Cardiac fibroblast (primary cell): ENCODE measurements at places on chromosomes 5 and 9.

- DNase-seq, result peak; percentile 47
Measured at GRCh38 chr9:130995086-130996011, 13.6 kb upstream of the LAMC3 start.

DNA sequence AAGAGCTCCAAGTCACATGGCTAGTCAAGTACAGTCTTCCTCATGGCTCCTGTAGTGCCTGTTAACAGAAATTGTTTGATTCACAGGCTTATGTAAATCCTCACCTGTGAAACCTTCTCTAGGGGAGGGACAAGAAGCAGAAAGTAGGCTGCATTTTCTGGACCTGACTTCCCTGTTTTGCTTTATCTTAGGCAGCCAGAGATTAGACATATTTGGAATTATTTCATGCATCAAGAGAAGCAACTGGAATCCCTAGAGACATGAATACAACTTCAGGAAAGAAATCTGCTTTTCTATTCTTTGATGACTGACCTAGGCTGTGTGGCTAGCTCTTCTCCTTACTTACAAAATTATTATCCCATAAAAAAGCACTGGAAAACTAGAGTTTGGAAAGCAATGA, 52.3 kb downstream of the CAST start:
- DNase-seq, result peak; percentile 43

DNA sequence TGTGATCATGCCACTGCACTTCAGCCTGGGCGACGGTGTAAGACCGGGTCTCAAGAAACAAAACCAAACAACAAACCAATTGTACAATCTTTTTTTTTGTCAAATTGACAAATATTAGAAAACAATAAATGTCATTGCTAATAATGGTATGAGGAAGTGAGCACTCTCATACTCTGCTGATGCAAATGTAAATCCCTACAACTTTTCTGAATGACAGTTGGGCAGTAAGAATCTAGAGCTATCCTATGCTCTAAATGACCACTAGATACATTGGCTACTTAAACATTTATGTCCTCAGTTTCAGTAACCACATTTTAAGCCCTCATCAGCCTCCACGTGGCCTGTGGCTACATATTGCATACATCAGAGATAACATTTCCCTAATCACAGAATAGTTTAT, 256.2 kb downstream of the FER start:
- DNase-seq, result no peak

GRCh38 chr5:125700380-125700861, 722.8 kb upstream of the GRAMD2B start:
- no peak for DNase-seq

- DNase-seq, result peak; percentile 55
Measured at GRCh38 chr5:54021431-54022164, 288.8 kb downstream of the ARL15 start.

DNA sequence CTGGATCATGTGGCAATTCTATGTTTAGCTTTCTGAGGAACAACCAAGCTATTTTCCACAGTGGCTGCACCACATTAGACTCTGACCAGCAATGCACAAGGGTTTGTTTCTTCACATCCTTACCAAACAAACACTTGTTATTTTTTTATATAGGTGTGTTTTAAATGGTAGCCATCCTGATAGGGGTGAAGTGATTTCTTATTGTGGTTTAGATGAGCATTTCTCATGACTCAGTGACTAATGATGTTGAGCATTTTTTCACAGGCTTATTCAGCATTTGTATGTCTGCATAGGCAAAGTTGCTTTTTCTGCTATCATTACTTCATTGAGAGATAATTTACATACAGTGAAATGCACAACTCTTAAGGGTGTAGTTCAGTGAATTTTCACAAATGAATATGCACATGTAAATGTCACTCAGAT, 36.0 kb downstream of the ANKRD33B start:
- DNase-seq, result peak; percentile 39

GRCh38 chr9:134689321-134690181, 47.9 kb downstream of the COL5A1 start:
- peak; percentile 71 for DNase-seq

- no peak for DNase-seq
Measured at GRCh38 chr9:74775396-74775795, 112.3 kb downstream of the TRPM6 start.

DNA sequence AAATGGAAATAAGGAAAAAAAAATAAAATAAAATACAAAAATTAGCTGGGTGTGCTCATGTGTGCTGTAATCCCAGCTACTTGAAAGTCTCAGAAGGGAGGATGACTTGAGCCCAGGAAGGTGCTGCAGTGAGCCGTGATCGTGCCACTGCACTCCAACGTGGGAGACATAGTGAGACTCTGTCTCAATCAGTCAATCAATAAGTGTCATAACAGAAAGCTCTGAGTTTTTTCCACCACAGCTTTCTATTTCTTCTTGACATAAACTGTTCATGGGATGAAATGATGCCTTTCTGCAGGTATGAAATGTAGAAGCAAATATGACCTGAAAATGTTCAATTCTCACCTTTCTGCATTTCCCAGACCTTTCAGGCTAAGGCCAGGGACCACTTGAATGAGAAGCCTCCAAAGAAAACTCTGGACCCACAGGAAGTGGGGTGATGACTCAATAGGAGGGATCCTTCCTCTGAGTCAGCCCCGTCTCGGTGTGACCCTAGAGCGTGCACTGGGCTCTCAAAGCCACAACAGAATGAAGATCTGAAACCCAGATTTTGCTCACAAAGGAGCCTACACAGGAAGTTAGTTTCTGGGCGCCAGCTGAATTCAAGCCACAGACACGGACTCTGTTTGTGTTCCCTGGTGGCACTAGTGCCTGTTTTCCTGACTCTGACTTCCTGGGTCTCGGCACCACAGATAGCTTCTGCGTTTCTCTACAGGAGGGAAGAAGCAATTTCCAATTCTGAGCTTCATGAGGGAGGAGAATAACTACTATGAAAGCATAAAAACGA, 62.0 kb downstream of the ANKH start:
- DNase-seq, result peak; percentile 94
